ENCODE measurements at places on chromosomes 1 and 21.

- no peak for DNase-seq
These were observed 91.2 kb upstream of the FAM78B start for GRCh38 chr1:166258017-166258416.

- DNase-seq: no peak
These were observed 22.6 kb downstream of the UBE2G2 start for GRCh38 chr21:44778983-44779382.

- no peak for DNase-seq
These were observed 54.2 kb downstream of the S1PR1 start for GRCh38 chr1:101290922-101291561.

- no peak for DNase-seq
These were observed 6.7 kb upstream of the ZBTB18 start for GRCh38 chr1:244044423-244044822.

DNA sequence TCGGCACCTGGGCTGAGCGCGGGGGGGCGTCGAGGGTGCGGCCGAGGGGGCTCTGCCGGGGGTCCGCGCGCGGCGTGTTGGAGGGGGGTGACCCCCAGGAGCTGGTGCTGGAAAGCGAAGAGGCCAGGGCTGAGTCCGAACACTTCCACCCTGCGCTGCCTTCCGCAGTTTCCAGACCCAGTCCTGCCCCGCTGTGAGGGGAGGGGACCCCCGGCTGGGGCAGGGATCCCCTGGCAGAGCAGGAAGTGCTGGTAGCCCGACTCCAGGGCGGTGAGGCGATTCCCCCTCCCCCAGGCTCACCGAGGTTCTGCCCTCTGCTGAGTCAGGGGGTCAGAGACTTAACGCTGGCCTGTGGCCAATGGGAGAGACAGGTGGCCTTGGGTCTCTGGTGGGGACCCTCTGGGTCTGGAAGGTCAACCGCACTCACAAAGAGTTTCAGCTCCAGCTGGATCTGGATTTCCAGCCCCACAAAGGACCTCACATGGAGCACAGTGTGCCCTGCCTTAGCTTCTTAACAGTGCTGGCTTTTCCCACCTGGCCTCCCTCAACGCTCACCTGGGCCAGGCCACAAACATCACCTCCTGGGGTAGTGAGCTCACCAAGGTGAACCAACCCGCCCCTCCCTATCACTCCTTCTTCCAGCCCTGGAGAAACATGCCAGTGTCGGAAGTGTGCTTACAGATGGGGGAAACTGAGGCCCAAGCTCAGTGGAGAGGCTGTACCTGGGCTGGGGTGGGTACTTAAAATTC lies 39.8 kb upstream of the SYNC start:
- DNase-seq: no peak

DNA sequence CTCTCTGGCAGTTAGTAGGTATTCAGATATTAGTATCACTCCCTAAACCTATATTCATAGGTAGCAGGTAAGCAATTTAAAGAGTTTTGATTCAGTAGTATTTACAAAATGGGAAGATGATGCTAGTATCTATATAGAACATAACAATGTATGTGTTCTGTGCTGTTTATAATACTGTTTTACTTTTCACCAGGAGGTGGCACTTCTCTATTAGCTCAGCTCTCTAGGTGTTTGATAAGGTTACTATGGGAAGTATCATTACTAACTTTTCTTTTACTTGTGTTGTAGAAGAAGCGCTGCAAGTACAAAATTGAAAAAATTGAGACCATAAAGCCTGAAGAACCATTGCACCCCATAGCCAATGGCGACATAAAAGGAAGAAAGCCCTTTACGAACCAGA lies 49.4 kb upstream of the FASLG start:
- no peak for DNase-seq

DNA sequence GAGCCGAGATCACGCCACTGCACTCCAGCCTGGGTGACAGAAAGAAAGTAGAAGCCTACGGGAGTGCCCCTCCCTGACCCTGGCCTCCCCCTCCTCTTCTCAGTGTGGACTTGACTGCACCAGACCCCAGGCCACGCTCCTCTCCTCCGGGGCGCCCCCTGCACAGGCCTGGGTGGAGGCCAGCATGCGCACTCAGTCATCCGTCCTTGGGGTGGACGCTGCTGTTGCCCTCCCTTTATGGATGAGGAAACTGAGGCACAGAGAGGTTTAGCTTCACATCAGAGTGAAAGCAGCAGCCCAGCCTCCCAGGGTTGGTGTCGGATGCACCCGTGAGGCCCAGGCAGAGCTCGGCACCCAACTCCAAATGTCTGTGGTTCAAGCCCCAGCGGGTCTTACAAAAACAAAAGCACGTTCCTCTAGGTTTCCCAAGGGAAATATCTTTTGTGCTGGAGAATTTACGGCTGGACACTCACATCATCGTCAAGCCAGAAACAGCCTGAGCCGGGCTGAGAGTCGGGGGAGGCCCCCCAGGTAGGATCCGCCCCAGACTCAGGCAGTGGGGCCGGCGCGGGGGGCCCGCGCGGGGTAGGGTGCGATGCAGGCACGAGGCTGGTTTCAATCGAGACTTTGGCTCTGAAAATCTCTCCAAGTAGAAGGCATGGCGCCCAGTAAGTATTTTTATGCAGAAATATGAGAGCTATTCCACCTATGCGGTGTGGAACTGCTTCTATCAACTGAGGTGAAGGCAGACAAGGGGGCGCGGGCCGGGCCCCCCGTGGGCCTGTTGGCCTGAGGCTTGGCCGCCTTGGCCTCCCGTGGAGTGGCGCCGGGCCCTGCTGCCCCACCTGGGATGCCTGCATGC lies 36.6 kb downstream of the MORN1 start:
- no peak for DNase-seq
